ENCODE measurements at places on chromosomes 6 and 20. TPM values are rescaled to one million over a fixed set of nuclear protein-coding genes. Genes with fewer than 3 reads are reported as not detected.

- no peak for DNase-seq
Measured at GRCh38 chr20:53092772-53093300, 120.7 kb downstream of the TSHZ2 start.

GRCh38 chr20:46545077-46545826, 5.2 kb downstream of the OCSTAMP start:
- DNase-seq, result peak; percentile 77

DNA sequence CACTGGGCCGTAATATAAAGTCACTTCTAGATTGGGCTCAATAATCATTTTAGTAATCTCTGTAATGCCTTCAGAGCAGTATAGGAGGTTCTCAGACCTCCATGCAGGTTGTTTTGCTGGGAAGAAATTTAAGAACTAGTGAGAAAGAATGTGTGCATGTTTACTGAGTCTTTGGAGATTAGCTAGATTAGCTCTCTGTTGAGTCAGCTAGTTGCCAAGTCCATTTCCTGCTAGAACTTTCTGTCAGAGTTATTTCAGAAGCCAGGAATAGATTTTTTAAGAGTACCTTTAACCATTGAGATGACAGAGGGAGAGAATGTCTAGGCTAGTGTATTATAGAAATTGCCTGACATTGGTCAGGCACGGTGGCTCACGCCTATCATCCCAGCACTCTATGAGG, 33.3 kb downstream of the ORC3 start:
- no peak for DNase-seq

DNA sequence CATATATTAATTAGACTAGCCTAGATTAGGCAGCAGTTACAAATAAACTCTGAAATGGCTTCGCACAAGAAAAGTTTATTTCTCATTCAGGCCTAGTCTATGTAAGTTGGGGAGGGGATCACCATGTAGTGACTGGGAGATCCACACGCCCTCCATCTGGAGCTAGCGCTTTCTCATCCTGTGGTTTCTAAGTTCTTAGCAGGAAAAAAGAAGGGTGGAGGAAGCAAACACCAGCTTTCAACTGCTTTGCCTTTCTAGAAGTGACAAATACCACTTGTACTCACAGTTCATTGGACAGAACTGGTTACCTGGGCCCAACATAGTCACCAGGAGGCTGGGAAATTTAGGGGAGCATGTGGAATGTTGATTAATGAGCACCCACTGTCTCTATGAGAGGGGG, 46.6 kb downstream of the NDUFAF5 start:
- no peak for DNase-seq

DNA sequence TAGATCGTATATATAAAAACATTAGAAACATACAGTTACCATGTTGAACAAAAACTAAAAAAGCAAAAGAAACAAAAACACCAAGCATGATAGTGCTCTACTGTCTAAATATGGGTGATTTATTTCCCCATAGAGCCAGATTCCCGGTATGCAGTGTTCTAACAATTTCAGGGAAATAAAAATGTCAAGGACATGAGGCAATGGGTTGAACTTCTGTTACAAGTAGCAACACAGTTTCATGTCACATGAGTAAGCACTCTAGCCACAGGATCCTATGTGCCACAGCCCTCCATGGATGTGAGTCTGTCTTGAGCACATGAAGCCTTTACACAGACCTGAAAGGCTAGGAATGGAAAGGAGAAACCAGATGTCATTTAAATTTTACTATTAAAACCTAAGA, 96.0 kb downstream of the MAP3K5 start:
- DNase-seq, result no peak

DNA sequence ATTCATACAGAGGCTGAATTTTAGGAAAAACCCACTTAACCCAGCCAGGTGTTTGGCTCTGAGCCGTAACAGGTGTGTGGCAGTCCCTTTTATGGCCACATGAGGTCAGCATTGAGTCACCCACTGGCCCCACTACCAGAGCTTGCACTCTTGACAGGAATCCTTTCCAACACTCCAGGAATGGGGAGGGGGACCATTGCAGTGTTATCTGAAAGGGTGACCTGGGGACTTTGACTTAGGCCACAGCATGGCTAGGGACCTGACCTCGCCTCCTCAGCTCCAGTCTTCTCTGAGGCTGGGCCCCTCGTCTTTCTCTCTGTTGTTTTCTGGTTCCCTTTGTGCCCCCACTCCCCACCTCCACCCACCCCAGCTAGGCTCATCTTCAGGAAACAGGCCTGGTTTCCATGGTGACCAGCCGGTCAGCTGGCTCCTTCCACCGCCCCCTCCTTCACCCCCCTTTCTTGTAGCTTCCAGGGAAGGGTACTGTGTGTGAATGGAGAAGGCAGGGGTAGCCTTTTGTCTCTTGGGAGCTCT, 2.1 kb upstream of the TMEM151B start:
- DNase-seq, result peak; percentile 70

GRCh38 chr20:9392892-9393857, 121.2 kb upstream of the LAMP5 start:
- no peak for DNase-seq

- DNase-seq, result no peak
Measured at GRCh38 chr6:89387516-89388201, 24.4 kb downstream of the RRAGD start.

- DNase-seq, result no peak
Measured at GRCh38 chr6:156508923-156509322, 268.3 kb upstream of the ARID1B start.

DNA sequence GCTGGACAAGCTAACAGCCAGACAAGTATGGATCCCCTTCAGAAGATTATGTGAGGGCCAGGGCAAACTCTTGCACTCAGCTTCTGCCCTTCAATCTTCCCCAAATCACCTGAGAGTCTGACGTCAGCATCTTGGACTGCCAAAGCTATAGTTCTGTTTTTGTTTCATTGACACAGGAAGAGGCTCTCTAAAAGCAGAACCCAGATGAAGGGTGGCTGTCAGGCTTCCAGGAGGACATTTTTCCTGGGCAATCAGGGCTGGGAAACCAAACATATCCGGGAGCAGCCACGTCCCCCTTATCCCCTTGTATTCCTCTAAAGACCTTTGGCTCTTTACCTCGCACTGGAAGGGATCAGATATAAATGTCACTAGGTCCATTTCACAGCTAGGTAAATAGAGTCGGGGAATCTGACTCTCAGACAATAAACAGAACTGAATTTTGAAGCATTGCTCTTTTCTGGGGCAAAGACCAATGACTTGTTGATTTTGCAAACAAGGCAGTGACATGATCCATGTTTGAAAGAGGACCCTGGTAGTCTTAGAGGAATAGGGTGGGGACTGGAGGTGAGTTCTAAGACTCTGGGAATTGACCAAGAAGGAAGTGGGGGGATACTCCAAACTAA, 13.3 kb downstream of the MAFB start:
- DNase-seq, result no peak

GRCh38 chr6:37205175-37205996, 35.4 kb downstream of the PIM1 start:
- no peak for DNase-seq

- DNase-seq, result peak; percentile 46
Measured at GRCh38 chr6:168956884-168957730, 296.5 kb downstream of the THBS2 start.

DNA sequence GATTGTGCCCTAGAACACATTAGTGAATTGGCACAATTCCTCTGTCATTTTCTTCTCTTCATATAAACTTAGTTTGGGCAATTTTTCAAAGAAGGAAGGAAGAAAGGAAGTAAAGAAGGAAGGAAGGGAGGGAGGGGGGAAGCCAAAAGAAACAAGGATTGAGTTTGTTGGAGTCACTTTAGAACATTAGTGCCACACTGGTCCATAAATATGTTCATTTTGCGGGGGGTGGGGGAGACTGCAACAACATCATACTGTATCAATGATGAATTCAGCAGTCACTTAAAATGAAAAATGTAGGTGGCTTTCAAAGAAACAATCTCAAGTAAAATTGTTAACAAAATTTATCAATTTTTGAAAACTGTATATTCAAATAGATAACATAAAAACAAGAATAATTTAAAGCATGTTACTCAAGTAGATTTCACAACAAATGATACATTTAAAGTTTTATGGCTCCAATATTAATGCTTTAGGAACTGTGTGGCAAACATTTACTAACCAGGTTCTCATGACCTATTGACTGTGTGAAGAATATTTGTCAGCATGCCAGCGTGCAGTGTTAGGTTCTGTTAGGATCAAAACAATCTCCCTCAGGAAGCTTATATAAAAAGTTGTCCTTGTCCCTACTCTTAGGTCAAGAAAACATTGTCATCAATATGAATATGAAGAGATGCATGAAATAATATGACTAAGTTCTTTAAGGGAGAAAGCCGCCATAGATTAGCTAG, 208.1 kb upstream of the AGPAT4 start:
- DNase-seq, result no peak

GRCh38 chr20:49389854-49390253, 92.6 kb downstream of the KCNB1 start:
- no peak for DNase-seq

DNA sequence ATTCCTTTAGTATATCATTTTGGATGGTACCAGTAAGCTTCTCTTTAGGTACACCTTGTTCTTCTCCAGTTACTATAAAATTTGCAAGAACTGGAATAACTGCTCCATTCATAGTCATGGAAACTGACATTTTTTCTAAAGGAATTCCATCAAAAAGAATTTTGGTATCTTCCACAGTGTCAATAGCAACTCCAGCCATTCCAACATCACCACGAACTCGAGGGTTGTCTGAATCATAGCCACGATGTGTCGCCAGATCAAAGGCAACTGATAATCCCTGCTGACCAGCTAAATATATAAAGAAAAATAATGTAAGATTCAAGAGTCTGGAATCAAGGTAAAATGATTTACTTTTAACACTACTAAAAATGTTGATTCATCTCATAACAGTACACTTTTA, 5.3 kb downstream of the MMUT start:
- DNase-seq, result no peak

DNA sequence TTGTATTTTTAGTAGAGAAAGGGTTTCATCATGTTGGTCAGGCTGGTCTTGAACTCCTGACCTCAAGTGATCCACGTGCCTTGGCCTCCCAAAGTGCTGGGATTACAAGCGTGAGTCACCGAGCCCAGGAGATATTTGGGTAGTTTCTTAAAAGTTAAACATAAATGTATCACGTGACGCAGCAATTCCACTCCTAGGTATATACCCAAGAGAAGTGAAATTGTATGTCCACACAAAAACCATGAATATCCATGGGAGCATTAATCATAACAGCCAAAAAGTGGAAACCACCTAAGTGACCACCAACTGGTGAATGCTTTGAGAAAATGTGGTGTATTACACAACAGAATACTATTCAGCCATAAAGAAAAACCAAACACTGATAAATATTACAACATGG, 164.8 kb downstream of the MRPL14 start:
- no peak for DNase-seq

DNA sequence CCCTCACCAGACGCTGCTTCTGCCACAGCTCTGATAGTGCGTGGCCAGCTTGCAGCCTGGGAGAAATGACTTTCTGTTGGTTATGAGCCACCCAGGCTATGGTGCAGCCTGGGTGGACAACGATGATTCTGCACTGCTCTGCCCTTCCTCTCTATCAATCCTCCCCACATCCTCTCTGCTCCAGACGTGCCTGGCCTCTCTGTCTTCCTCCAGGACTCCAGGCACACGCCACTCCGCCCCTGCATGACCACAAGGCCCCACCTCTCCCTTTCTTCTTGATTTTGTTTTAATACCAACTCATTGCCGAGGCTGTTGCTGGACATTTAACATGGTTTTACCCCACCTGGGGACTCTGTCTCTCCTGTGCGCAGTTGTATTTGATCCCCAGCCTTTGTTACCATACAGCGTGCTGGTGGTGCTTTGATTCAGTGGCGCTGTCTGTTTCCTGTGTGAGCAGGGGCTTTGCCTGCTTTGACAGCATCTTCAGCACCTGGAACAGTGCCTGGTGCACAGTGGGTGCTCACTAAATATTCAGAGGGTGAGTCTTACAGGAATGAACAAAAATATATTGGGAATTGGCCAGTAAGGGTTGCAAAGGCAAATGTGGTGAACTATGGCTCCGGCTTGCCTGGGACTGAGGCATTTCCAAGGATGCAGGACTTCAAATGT, 280.9 kb downstream of the CDH26 start:
- no peak for DNase-seq

GRCh38 chr6:160035693-160036330, 66.9 kb downstream of the IGF2R start:
- DNase-seq, result no peak

DNA sequence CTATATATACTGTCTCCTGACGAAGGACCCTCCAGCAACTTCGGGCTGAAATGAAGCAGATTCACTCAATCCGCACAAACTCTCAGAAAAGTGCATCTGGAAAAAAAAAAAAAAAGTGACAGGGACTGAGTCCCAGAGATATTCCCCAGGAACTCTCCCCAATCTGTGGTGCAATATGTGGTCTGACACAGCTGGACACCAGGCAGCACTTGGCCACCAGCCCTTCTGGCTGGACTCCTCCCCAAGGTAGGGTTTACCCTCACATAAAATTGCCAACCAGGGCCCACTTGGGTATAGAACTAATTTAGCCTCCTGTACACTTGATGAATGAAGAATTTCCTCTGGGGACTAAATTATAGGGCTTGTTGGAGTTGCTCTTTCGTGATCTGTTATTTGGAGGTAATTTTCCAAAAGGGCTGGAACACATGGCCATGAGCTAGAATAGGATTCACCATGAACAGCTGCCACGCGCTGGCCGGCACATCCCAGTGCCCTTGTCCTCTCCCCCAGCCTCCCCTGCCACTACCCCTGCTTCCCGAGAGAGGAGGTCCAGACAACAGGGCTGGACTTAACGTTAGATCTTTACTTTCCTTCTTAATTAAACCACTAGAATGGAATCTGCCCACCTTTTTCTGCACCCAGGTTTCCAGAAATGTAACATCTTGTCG, 379.2 kb downstream of the BMP2 start:
- DNase-seq, result no peak

GRCh38 chr6:89836639-89837222, 7.1 kb downstream of the CASP8AP2 start:
- DNase-seq, result no peak

Gene NELFE
- 70.6 TPM for total RNA-seq

Gene PSMG4
- 19.8 TPM for total RNA-seq

Gene C6orf141
- not detected for total RNA-seq

Gene TBC1D20
- total RNA-seq, result 27.0 TPM

Gene AGER
- total RNA-seq, result 27.6 TPM

Gene MICA
- 12.0 TPM for total RNA-seq

Gene LY6G5B
- 17.2 TPM for total RNA-seq

Gene DTD1
- 28.6 TPM for total RNA-seq

Gene NUDT3
- total RNA-seq, result 9.9 TPM

Gene IYD
- total RNA-seq, result not detected

Data from activated CD4-positive, alpha-beta memory T cell treated with anti-CD3 and anti-CD28 coated beads, Interleukin-2, amount 10 ng/mL, durations not matched to agents 7 days and 5 days (primary cell).